ENCODE measurements at places on chromosomes 3 and 15. TPM values are rescaled to one million over a fixed set of nuclear protein-coding genes. Genes with fewer than 3 reads are reported as not detected.

DNA sequence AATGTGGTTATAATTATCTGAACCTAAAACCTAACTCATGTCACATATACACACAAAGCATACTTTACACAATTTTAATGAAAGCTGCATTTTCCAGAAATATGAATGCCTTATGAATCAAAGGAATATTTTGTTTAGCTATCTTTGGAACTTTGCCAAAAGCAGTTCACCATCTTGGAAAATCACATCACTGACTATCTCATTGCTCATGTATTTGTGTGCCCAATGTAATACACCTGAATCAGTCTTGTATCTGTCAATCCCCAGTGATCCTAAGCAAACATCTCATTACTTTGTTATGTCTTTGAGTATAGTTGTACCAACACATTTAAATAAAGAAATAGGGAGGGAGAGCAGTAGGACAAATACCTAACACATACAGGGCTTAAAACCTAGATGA, 15.6 kb upstream of the CD47 start:
- DNase-seq, result no peak

- no peak for DNase-seq
Measured at GRCh38 chr15:69498987-69499386, 46.4 kb downstream of the RPLP1 start.

DNA sequence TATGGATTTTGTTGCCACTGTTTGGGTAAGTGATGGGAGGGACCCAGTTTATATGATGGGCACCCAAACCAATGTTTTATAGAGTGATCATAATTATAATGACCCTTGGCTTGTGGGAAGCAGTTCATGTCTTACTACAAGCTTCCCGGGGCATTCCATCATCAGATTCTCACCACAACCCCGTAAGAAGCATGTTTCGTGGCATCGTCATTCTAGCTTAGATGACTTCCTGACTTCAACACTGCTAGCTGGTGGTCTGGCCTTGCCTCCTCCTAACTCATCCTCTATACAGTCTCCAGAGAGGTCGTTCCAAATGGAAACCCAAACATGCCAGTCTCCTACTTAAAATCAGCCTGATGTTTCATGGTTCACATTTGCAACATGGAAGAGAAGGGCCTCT, 226.9 kb downstream of the ADAMTS9 start:
- peak; percentile 85 for DNase-seq

DNA sequence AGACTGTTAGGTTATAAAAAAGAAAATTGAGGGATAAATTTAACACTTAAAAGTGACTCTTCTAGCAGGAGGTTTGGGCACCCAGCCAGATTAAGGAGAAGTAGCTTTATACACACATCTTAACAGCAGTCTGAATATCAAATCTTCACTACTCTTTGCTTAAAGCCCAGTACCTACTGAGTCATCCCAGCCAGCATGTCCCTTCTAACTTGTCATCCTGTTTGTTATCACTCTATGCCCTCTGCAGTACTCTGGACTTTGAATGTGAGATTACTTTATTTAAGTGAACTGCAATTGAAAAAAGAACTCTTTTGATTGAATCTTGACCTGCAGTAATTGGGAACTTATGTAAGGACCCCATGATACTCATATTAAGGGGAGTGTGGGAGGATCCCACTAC, 77.6 kb downstream of the FHIT start:
- DNase-seq, result no peak

Gene MYL3
- not detected for total RNA-seq

Gene LINS1
- total RNA-seq, result 23.2 TPM

DNA sequence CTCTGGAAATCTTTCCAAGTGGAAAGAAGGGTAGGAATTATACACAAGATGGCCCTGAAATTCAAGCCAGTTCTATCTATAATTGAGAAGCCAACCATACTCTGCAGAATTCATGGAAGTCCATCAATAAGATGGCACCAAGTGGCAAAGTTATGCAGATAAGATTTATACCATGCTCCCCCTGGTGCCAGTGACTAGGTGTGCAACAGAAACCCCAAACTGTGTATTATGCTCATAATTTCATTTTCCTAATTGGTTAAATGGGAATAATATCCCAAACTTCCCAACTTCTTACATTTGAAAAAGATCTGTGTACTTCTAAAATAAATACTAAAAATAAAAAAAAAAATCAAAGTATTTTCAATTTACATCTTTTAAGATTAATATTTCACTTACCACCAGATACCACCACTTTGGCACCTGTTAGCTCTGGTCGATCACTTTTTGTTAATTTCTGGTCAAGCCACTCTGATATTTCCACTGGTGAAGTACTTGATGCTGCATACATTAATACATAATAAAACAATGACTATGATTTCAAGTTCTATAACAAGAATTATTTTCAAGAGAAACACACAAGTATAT, 25.9 kb downstream of the ETFA start:
- DNase-seq, result peak; percentile 30

GRCh38 chr15:89383365-89384175, 48.9 kb upstream of the POLG start:
- peak; percentile 79 for DNase-seq

- DNase-seq, result no peak
Measured at GRCh38 chr3:39752751-39753150, 56.7 kb upstream of the MYRIP start.

All from RPMI7951 (cell line).